ENCODE measurements at places on chromosomes 5 and 9. TPM values are rescaled to one million over a fixed set of nuclear protein-coding genes. Genes with fewer than 3 reads are reported as not detected.
A peak's percentile ranks its signal among the peaks of the same experiment; 100 is the strongest.

DNA sequence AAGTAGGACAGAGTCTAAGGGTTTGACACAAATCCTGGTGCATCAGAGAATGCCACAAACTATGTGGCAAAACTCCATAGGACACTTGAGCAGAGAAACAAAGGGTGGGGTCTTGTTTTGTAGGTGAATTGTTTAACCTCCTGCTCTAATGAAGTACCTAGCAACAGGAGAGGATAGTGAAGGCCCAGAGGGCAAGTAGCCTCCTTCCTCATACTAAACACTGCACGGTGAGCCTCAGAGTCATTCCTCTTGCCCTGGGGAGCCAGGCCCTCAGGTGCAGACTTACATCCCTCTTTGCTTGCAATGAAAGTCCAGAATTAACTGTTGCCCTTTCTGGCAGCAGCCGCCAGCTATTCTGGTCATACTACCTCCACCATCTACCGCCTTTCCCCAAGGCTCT lies 166.1 kb downstream of the DROSHA start:
- H3K4me3 ChIP-seq = no peak overlapping the region
- H3K36me3 ChIP-seq = no peaks in the 10 kb centered on the region
- H3K27me3 ChIP-seq = no peaks in the 10 kb centered on the region
- no peak overlapping the region for H3K27ac ChIP-seq

DNA sequence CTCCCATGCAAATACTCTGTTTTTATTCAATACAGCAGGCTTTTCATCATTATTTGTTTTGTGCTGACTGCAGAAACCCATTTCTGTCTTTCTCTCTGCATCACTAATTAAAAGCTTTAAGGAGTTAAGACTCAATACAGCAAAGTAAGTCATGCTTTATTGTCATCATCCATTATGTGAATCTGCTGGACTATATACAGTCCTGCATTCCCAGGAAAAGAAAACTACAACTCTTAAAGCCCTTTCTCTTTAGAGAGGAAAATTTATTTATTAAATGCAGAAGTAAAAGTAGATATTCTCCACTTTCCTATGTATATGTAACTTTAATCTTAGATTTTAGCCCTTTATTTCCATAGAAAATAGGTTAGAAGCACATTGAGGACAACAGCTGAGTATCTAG lies 706.6 kb upstream of the RGMB start:
- H3K27me3 ChIP-seq = no peaks in the 10 kb centered on the region
- no peak overlapping the region for H3K27ac ChIP-seq
- no peak for DNase-seq
- H3K36me3 ChIP-seq = no peaks in the 10 kb centered on the region
- no peaks in the 10 kb centered on the region for H3K4me1 ChIP-seq

GRCh38 chr9:119003201-119003611 lies 366.0 kb downstream of the BRINP1 start:
- no peaks in the 10 kb centered on the region for H3K36me3 ChIP-seq
- H3K4me3 ChIP-seq = no peak overlapping the region
- no peak for DNase-seq
- H3K27ac ChIP-seq = no peak overlapping the region
- no peaks in the 10 kb centered on the region for H3K27me3 ChIP-seq
- no peaks in the 10 kb centered on the region for H3K4me1 ChIP-seq

DNA sequence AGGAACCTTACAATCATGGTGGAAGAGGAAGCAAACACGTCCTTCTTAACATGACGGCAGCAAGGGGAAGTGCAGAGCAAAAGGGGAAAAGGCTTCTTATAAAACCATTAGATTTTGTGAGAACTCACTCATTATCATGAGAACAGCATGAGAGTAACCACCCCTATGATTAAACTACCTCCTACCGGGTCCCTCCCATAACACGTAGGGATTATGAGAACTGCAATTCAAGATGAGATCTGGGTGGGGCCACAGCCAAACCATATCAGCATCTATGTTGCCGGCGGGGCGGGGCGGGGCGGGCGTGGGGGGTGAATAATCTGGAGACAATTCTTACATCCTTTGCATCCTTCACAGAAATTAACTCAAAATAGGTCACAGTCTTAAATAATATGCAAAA lies 58.8 kb upstream of the GFPT2 start:
- no peak overlapping the region for H3K27ac ChIP-seq
- DNase-seq = no peak
- no peak overlapping the region for H3K4me3 ChIP-seq
- H3K27me3 ChIP-seq = no peaks in the 10 kb centered on the region
- no peaks in the 10 kb centered on the region for H3K36me3 ChIP-seq

- peaks cover 5% of the 10 kb centered on the region for H3K4me1 ChIP-seq
- H3K4me3 ChIP-seq = no peak overlapping the region
- no peaks in the 10 kb centered on the region for H3K27me3 ChIP-seq
Observed at GRCh38 chr9:84384617-84385016, 44.1 kb upstream of the SLC28A3 start.

DNA sequence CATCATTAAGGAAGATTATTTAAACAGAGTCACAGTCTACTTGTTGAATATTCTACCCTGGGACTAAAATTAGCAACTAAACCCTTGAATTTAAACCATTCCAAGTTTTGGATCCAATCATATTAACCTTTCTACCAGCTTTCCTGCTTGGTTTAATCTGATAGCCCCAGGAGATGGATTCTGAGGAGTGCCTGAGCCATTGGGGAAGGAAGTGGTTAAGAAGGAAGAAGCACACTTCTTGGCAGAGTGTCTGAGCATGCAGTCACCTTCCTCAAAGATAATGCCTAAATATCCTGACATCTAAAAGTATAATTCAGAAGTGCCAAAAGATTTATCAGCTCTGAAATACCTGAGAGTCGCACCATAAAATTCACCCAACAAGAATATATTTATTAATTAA lies 74.1 kb upstream of the SNCAIP start:
- no peaks in the 10 kb centered on the region for H3K36me3 ChIP-seq
- no peaks in the 10 kb centered on the region for H3K27me3 ChIP-seq
- no peak overlapping the region for H3K4me3 ChIP-seq
- DNase-seq = no peak

- DNase-seq = no peak
- no peaks in the 10 kb centered on the region for H3K27me3 ChIP-seq
- H3K27ac ChIP-seq = no peak overlapping the region
Observed at GRCh38 chr9:13732290-13732689, 452.8 kb upstream of the MPDZ start.

GRCh38 chr5:89087128-89087527 lies 204.1 kb upstream of the MEF2C start:
- H3K4me1 ChIP-seq = no peaks in the 10 kb centered on the region
- H3K4me3 ChIP-seq = no peak overlapping the region
- no peaks in the 10 kb centered on the region for H3K27me3 ChIP-seq
- no peak overlapping the region for H3K27ac ChIP-seq

GRCh38 chr5:15545082-15545481 lies 45.1 kb downstream of the FBXL7 start:
- no peak overlapping the region for H3K4me3 ChIP-seq
- no peaks in the 10 kb centered on the region for H3K27me3 ChIP-seq

- H3K27me3 ChIP-seq = no peaks in the 10 kb centered on the region
- peaks cover 6% of the 10 kb centered on the region for H3K4me1 ChIP-seq
- no peak for DNase-seq
- H3K27ac ChIP-seq = no peak overlapping the region
- no peak overlapping the region for H3K4me3 ChIP-seq
Observed at GRCh38 chr9:88786291-88787079, 204.8 kb upstream of the S1PR3 start.

DNA sequence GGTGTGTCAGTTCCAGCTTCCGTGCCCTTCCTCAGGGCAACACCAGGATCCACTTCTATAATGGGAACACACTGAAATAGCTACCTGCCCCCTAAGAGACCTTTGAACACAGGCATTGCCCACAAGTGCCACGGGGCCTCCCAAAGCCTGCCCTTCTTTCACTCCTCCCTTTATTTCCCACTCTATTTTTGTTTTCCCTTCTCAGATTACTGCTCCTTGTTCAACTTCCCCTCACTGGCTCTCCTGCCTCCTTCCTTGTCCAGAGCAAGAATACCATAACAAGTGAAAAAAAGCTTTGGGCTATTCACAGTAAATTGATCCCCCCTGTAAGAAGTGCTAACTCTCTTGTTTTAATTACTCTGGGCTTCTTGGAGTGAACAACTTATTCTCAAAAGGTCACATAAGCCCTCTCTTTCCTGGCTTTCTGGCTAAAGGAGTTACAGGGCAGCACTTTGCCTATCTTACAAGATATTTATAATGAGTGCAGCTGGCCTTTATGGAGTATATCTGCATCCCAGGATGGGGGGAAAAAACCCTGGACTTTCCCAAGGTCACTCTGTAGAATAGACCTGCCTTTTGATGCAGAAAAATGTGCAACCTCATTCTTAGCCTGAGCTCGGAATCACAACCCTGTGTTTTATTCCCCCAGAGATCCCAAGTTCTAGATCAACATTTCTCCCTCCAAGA lies 11.3 kb downstream of the CTXN3 start:
- no peaks in the 10 kb centered on the region for H3K27me3 ChIP-seq
- H3K4me1 ChIP-seq = no peaks in the 10 kb centered on the region
- no peak overlapping the region for H3K4me3 ChIP-seq
- no peak overlapping the region for H3K27ac ChIP-seq

DNA sequence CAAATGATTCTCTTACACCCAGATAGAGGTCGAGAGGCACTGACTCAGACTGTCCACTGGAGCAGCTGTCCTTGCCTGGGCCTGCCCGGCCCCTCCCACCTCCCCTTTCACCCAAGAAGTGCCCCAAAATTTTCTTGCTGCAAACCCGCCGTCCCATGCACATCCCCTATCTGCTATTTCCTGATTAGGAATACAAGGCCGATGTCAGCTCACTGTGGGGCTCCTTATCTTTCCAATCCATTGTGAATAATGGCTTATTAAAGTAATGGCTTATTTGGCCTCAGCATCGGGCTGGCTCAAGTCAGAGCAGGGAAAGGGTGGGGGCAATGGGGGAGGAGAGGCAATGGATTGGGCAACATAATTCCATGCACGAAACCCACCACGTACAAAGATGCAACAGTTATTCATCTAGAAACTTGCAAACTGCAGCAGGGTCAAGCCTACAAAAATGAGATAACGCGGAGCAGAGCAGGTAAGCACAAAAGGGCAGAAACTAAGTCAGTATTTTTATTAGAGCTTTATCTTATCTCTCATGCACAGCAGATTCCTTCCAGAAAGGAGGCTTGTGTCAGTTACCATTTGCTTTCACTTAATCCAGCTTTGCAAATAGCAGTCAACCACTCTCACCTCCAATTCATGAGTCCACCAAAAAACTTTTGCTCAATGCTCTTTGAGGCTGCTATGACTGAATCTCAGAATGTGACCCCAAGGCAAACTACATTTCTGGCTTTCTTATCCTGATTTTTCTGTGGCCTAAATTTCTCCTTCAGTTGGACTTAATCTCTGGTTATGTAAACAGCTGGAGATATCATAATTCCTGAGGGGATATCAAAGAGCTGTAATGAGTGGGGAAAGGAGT lies 138.2 kb upstream of the OSMR start:
- DNase-seq = no peak
- no peak overlapping the region for H3K27ac ChIP-seq
- H3K4me3 ChIP-seq = no peak overlapping the region
- peaks cover 10% of the 10 kb centered on the region for H3K4me1 ChIP-seq
- peaks cover 27% of the 10 kb centered on the region for H3K27me3 ChIP-seq

Gene QSOX2
- total RNA-seq = 9.4 TPM

DNA sequence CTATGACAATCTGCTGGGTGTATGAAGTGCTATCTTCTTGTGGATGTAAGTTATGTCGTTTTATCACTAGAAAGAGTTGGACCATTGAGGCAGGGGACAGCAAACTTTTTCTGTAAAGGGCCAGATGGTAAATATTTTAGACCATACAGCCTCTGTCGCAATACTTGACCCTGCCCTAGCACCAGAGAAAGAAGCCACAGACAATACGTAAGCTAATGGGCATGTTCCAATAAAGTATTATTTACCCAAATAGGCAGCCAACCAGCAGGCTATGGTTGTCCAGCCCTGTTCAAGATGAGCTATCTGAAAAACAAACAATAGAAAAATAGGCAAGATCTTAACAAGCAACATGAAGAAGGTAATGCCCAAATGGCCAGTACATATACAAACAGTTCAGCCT lies 36.4 kb downstream of the MTX3 start:
- no peaks in the 10 kb centered on the region for H3K4me1 ChIP-seq
- no peak for DNase-seq
- H3K4me3 ChIP-seq = no peak overlapping the region
- no peaks in the 10 kb centered on the region for H3K36me3 ChIP-seq
- no peaks in the 10 kb centered on the region for H3K27me3 ChIP-seq
- no peak overlapping the region for H3K27ac ChIP-seq

Gene ABCA1
- total RNA-seq = 76.1 TPM

Gene SLC6A18
- not detected for total RNA-seq

Gene PRRX2
- 9.7 TPM for total RNA-seq

DNA sequence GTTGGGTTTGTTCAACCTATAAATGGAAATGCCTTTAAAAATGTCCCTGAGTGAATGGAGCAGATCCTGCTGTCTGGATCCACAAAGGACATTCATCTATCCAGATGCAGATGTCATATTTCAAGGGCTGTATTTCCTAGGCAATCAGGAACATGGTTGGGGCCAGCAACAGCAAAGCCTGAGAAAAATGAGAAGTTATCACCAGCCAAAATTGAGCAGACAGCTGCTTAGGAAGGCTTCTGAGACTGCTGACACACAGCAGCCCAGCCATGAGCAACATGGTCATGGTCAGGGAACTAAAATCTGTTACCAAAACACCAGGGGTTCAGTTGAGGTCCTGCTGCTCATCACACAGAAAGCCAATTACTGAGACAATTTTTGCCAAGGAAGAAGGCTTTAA lies 9.2 kb upstream of the IL7R start:
- H3K27ac ChIP-seq = no peak overlapping the region
- DNase-seq = no peak
- no peaks in the 10 kb centered on the region for H3K27me3 ChIP-seq
- H3K4me3 ChIP-seq = no peak overlapping the region

DNA sequence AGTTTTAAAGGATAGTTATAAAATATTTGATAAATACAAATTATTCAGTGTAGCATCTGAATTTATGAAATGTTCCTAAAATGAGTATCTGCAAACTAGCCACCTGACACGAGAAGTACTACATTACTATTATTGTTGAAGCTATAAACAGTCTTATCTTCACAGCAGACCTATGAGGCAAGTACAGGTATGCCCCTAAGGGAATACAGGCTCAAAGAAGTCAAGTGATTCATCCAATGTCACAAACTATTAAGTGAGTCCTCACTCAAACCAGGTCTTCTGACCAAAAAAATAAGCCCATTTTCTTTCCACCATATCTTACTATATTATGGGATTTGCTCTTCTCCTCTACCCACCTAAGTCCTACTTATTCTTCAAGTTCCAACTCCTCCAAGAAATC lies 28.7 kb downstream of the STRBP start:
- no peak for DNase-seq
- no peaks in the 10 kb centered on the region for H3K4me1 ChIP-seq
- no peaks in the 10 kb centered on the region for H3K36me3 ChIP-seq
- no peak overlapping the region for H3K4me3 ChIP-seq

GRCh38 chr9:108994695-108995094 lies 18.6 kb downstream of the CTNNAL1 start:
- H3K4me1 ChIP-seq = no peaks in the 10 kb centered on the region
- no peaks in the 10 kb centered on the region for H3K36me3 ChIP-seq
- DNase-seq = no peak
- H3K27me3 ChIP-seq = no peaks in the 10 kb centered on the region
- H3K4me3 ChIP-seq = no peak overlapping the region

GRCh38 chr9:16869131-16869881 lies 1.2 kb downstream of the BNC2 start:
- H3K4me1 ChIP-seq = peaks cover 13% of the 10 kb centered on the region
- peak; percentile 43 for DNase-seq

GRCh38 chr9:95731876-95732275 lies 143.6 kb upstream of the ERCC6L2 start:
- H3K36me3 ChIP-seq = no peaks in the 10 kb centered on the region
- peaks cover 23% of the 10 kb centered on the region for H3K4me1 ChIP-seq
- no peak overlapping the region for H3K4me3 ChIP-seq
- no peak overlapping the region for H3K27ac ChIP-seq
- DNase-seq = no peak
- H3K27me3 ChIP-seq = no peaks in the 10 kb centered on the region

Gene PCDHGA2
- 0.08 TPM for total RNA-seq

Gene ARHGEF28
- 7.6 TPM for total RNA-seq
